ENCODE measurements at places on chromosomes 3 and 15.

GRCh38 chr3:134769287-134769868 is 25.7 kb upstream of the EPHB1 start:
- DNase-seq = no peak

GRCh38 chr3:191649626-191650025 is 188.7 kb downstream of the PYDC2 start:
- no peak for DNase-seq

GRCh38 chr3:163048881-163049280 is 1552.3 kb downstream of the OTOL1 start:
- DNase-seq = no peak

DNA sequence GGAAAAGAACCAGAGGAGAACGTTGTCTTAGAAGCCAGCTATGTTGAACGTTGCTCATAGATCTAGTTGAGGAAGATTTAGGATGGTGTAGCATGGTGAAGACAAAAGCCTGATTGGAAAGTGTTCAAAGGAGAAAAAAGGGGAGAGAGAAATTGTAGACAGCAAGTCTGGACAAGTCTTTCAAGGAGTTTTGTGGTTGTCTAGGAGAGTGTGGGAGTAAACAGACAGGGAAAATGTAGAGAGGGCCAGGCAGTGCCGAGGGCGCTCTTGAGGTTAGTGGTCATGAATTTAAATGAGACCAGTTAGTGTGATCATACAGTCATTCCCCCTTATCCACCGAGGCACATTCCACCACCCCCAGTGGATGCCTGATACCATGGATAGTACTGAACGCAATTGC is 167.5 kb upstream of the IL12A start:
- no peak for DNase-seq

DNA sequence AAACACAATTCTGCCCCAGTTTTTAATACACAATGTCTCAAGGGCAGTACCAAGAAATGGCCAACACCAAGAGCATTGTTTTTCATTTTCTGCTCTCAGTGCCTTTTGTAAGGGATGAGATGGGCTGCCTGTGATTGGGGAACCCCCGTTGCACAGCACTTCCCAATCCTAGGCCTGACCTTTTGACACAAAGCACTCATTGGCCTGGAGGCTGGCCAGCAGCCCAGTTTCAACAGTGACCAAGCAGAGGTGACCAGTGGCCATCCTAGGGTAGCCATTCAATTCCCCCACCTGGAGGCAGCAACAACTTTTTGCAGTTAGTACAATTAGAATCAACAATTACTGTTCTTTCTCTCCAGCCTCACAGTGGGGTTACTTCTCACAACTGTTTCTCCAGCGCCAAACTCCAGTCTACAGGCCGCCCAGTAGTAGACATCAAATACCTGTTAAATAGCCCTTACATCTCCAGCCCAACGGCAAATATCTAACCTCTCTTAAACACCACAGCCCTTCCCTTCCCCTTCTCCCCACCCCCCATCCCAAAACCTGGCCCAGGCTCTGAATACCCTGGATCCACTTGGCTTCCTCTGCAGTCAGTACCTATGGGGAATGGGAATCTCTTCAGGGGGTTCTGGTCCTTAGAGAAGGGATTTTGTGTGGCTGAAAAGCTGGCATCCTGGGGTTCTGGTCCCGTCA is 8.9 kb upstream of the LRRC2 start:
- no peak for DNase-seq

DNA sequence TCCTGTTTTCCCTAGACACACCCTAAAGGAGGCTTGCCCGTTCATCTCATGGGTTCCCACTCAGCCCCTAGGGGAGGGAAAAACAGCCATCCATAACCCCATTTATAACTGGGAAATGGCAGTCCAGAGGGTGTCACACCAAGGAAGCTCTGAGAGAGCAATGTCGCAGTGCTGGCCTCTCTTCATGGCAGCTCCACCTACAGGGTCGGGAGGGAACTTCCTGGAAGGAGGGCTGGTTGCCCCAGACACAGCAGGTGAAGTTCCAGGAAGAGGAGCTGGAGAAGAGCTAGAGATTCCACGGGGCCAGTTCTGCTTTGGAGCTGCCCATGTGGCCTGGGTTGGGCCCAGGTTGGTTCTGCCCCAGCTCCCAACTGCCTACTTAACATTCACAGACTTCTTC is 22.3 kb upstream of the LINGO1 start:
- no peak for DNase-seq

DNA sequence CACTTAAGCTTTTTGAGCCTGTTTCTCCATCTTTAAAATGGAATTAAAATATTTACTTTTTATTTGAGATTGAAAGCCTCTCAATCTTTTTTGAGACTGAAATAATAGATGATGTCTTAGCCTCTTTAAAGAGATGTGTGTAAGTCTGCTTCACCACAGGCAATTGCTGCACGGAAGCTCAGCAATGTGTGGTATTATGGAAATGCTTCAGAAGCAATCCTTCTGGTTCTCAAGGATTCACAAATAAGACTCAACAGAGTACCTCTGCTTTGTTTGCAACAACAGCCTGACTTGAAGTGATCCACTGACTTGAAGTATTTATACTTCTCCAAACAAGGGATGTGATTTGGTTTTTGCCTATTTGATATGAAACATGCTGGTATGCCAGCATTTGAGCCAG is 332.0 kb upstream of the RASGRP1 start:
- no peak for DNase-seq

GRCh38 chr3:135736740-135737139 is 228.8 kb upstream of the PPP2R3A start:
- no peak for DNase-seq
